ENCODE measurements at places on chromosomes 2 and 18.

DNA sequence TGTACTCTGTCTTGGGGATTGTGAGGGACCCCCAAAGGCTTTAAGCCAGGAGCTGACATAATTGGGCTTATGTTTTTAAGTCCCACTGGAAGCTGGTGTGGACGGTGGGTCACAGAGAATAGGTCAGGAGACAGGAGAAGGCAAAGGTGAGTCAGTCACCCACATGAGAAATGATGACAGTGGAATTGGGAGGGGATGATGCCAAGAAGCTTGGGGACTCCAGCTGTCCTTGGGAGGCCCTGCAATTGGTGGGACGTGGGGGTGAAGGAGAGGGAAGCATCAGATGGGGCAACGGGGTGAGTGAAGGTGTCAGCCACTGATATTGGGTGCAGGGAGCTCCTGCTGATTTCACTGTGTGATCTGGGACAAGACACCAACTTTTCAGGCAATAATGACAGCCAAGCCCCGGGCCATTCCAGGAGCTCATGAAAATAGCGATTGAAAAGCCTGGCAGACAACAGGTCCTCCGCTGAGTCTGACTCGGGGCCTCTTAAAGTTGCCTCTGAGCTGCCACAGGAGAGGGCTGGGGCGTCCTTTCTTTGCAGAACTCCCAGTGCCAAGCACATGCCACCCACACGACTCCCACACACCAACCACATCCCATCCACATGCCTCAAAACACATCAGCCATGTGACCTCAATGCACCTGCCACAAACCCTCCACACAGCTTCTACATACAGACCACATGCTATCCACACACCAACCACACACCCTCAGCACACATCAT, 13.4 kb downstream of the TNS1 start:
- no peaks in the 10 kb centered on the region for H3K36me3 ChIP-seq
- H3K27ac ChIP-seq, result no peak overlapping the region
- no peak overlapping the region for H3K4me3 ChIP-seq
- DNase-seq, result no peak
- no peaks in the 10 kb centered on the region for H3K27me3 ChIP-seq

GRCh38 chr18:1057367-1057766, 152.7 kb downstream of the ADCYAP1 start:
- H3K4me3 ChIP-seq, result no peak overlapping the region
- no peaks in the 10 kb centered on the region for H3K27me3 ChIP-seq
- DNase-seq, result no peak
- no peaks in the 10 kb centered on the region for H3K4me1 ChIP-seq
- no peaks in the 10 kb centered on the region for H3K36me3 ChIP-seq
- H3K27ac ChIP-seq, result no peak overlapping the region

- no peak overlapping the region for H3K27ac ChIP-seq
- H3K4me3 ChIP-seq, result no peak overlapping the region
- no peaks in the 10 kb centered on the region for H3K4me1 ChIP-seq
- DNase-seq, result no peak
- H3K27me3 ChIP-seq, result no peaks in the 10 kb centered on the region
Measured at GRCh38 chr18:289026-289425, 21.2 kb upstream of the THOC1 start.

- H3K4me3 ChIP-seq, result no peak overlapping the region
- H3K27ac ChIP-seq, result no peak overlapping the region
- DNase-seq, result no peak
- no peaks in the 10 kb centered on the region for H3K36me3 ChIP-seq
- H3K27me3 ChIP-seq, result peaks cover 3% of the 10 kb centered on the region
Measured at GRCh38 chr2:119252186-119253113, 28.8 kb downstream of the STEAP3 start.

DNA sequence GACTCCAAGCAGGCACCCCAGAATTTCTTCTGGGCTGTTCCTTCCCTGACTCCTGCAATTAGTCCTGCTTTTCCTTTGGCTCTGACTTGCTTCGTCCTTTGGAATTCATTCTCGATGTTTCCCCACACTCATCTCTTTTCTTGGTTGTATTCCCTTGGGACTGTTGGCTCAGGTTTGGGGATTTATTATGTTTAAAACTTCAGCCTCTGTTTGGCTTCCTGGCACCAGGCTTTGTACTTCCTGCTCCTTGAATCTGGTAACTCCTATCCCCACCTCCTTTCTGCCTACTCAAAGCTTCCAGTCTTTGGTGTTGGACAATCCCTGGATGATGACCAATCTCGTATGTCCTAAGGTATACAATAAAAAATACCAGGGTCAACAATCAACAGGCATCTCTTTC, 1.8 kb upstream of the KCNE4 start:
- DNase-seq, result no peak
- no peak overlapping the region for H3K27ac ChIP-seq
- H3K4me1 ChIP-seq, result no peaks in the 10 kb centered on the region
- H3K4me3 ChIP-seq, result no peak overlapping the region
- no peaks in the 10 kb centered on the region for H3K36me3 ChIP-seq

DNA sequence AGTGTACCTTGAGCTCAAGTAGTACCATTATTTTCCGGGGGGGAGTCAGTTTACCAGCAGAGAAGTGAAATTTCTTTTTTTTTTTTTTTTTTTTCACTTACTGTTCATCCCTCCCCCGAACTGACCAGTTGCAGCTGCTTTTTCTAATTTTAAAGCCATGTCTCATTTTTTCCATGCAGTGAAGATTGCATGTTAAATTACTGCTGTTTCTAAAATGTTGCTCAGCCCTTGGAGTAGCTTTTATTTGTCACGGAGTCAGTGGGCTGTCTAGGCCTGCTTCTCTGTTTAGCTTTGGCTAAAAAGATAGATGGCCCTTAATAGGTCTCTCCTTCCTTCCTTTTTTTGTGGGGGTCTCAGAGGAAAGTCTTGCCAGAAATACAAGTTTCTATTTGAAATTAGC, 70.2 kb downstream of the NGEF start:
- H3K4me3 ChIP-seq, result no peak overlapping the region
- H3K4me1 ChIP-seq, result no peaks in the 10 kb centered on the region
- no peak for DNase-seq

Data from CD8-positive, alpha-beta memory T cell (primary cell).